ENCODE measurements at places on chromosomes 12 and 14. TPM values are rescaled to one million over a fixed set of nuclear protein-coding genes. Genes with fewer than 3 reads are reported as not detected.

GRCh38 chr12:91180582-91181395, 1.8 kb downstream of the DCN start:
- DNase-seq: no peak

DNA sequence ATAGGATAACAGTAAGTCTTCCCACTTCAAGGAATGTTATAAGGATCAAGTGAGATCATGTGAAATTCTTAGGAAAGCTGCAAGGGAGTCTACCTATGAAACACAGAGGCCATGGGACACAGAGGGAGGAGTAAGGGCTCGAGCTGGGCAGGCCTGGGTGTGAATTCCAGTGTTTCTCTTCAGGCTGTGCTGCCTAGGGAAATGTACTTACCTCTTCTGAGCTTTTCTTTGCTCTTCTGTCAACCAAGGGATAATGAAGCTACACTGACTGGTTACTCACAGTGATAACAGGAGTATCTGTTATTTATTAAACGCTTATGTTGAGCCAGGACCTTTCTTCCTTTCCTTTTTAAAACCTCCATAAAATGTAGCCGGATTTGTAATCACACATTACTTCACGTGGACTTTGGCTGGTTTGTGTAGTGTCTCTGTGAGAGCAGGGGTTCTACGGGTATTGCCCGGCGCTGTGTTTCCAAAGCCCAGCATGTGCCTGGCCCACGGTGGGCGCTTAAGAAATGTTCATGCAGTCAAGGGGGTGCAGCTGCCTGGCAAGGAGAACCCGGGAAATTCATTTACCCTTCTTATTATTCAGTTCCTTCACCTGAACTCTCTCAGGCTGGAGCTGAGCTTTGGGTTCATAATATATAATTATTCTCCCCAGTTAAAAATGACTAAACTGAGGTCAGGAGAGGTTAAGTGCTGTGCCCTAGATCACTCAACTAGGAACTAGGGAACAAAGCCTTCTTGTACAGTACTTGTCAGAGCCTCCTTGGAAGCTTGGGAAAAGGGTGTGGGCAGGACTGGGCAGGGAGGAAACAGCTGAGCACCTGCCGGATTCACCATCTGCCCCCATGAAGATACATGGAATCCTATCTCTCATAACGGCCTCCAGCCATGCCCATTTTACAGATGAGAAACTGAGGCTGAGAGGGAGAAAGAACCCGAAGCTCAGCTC, 214.2 kb downstream of the CACNA1C start:
- no peak for DNase-seq

GRCh38 chr14:37620856-37621255, 25.4 kb downstream of the TTC6 start:
- no peak for DNase-seq

DNA sequence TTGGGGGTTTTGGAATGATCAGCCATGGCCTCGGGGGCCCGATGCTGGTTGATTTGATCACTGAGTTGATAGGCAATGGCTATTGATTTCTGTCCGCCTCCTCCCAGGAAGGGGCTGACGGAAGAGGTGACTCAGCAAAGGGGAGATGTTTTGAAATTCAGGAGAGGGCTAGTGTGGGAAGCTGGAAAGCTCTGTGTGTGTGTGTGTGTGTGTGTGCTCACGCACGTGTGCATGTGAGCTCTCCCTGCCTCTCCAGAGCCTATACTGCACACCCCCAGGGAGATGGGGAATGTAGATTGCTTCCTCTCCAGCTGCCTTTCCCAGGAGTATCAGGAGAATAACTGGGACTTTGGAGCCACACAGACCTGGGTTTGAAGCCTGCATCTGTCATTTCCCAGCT, 184.9 kb upstream of the MYL2 start:
- no peak for DNase-seq

DAO gene
- not detected for polyA plus RNA-seq

NFATC4 gene
- 42.0 TPM for polyA plus RNA-seq

IGF1 gene
- 0.10 TPM for polyA plus RNA-seq

CHFR gene
- 28.4 TPM for polyA plus RNA-seq
